AML-193 (cell line): ENCODE measurements at places on chromosomes 7 and 10.
A peak's percentile ranks its signal among the peaks of the same experiment; 100 is the strongest.

DNA sequence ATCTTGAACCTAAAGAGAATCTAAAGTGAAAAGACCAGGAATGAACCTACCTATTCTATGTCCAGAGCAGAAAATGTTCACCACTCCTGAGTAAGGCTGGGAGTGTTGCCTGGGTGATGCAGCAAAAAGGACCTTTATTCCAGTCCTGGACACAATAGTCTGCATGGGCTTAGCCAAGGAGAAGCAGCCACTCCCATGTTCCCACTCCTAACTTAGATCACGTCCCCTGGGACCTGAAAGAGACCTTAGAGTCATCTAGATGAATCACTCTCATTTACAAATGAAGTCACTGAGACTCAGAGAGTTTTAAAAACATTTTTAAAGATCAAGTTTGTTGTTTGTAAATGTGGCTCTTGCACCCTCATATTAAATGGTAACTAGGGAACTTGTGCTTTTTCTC is 763.4 kb downstream of the KCNMA1 start:
- DNase-seq: no peak

GRCh38 chr7:155885167-155886155 is 73.2 kb upstream of the SHH start:
- DNase-seq: no peak

DNA sequence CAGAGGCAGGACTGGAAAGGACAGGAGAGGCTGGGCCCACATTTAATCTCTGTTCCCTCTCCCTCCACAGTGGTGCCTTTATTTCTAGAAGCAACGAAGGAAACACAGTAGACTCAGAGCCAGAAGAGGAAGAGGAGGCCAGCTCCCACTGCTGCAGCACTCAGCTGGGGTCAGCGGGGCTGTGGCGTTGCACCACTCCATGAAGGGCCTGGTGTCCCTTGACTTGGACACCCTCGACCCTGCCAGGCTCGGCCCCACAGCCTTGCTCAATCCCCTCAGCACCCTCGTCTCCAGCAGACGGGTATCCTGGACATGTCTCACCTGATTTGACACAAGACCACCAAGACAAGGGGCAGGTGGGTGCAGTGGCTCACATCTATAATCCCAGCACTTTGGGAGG is 38.8 kb downstream of the PRKAG2 start:
- peak; percentile 15 for DNase-seq

- DNase-seq: no peak
Measured at GRCh38 chr10:74875966-74876365, 49.6 kb downstream of the KAT6B start.
